Effector CD8-positive, alpha-beta T cell (primary cell): ENCODE measurements at places on chromosomes 4 and X.

- DNase-seq, result no peak
These were observed 6.7 kb upstream of the PRICKLE3 start for GRCh38 chrX:49192722-49193328.

DNA sequence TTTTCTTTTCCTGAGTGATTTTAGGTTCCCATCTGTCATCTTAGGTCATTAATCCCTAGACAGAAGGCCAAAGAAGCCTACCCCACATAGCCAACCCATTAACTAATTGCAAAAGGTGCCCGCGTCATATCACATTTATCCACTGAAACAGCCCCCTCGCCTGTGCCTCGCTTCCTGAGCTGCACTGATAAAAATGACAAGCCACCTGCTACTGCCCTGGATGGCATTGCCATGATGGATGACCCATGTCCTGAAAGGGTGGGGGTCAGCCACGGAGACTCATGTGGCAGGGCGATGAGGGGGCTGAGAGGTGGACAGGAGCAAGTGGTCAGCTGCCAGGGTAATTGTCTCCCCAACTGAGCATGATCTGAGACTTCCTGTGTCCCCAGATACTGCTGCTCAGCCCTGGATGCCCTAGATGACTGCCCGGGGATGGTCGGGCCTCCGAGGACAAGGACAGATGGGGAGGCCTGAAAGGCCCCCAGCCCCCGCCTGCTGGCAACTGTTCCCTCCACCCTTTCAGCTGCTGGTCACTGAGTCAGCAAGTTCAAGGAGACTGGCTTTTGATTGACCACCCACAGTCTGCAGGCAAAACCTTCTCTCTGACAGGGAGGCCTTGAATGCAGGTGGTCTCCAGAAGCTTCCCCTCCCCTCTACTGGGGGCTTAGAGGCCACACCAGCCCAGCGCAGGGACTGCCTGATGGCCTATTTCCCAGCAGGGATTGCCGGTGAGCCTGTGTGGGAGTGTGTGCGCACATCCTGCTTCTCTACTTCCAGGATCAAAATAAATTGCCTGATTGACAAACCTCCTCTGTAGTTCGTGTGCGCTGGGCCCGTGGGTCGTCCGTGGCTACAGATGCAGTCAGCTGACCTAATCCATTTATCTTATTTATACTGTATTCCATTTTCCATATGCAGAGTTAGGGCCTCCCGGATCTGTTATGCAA lies 496.3 kb downstream of the BCOR start:
- DNase-seq, result no peak

DNA sequence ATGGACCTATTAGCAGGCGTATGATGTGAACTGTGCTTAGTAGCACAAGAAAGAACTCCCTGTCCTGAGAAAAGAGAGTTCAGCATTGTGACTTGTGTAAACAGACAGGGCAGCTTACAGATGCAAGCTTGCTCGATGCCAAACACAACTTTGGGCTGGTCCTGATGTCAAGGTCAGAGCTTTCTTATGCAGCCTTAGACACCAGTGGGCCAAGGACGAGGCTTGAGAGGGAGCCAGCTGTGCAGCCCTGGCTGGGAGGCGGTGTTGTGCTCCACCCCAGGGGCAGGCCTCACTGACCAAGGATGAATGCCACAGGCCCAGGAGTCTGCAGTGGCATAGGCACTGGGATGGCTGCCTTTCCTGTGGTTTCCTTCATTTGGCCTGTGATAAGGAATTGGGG lies 35.4 kb downstream of the JADE1 start:
- no peak for DNase-seq

DNA sequence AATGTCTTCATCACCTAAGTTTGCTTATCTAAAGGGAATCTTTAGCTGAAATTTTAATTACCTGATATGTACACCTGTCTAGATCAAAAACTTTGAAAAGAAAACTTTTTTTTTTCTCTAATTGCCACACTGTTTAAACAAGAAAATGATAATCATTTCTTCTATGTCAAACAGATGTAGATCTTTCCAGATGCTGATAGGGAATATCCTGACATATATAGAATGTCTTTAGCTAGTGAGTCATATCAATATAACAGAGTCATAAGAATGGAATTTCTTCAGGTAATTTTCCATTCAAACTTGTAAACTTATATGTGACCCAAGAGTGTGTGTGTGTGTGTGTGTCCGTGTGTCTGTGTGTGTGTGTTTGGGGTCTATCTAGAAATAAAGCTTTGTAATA lies 271.9 kb downstream of the GPM6A start:
- no peak for DNase-seq

DNA sequence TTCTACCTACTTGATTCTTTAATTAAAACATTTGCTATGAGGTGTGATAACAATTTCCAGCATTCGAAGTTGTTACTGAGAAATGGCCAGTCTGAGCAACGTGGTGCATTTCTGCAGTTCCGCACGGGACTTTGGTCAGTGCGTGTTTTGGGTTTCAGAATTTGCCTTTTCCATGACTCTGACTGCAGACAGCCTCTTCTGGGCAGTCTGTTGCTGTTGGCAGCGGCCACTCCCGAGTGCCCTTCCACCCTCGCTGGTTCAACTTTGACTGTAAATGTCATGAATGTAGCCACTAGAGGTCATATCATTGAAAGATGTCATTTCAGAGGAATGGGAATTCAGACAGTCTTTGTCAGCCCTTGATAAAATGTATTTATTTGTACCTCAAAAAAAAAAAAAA lies 53.6 kb downstream of the NOP14 start:
- no peak for DNase-seq

DNA sequence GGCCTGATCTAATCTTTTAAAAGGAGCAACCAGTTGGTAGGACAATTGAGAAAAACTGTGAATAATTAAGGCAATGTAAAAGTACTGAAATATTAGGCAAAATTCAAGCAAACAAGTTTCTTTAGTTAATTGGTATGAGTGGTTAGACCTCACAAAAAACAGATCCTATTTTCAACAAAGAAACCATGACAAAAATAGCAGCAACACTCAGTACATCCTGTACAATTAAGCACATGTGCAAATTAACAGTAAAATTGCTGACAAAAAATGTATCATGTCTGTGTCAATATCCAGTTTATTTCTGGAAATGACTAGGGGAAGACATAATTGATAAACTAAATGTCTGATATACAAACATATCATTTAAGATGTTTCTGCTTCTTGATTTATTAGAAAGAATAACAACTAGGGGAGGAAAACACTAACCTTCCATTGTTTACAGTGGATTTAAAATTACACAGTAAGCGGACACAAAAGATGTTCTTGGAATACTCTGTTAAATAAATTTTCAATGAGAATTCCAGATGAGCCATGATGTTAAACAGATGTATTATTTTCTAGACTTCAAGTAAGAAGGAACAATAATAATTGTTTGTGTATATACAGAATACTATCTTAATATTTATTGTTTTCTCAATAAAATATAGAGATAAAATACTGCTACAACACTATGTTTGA lies 638.9 kb downstream of the SPRY1 start:
- DNase-seq, result no peak

GRCh38 chr4:8296491-8296890 lies 26.9 kb downstream of the HTRA3 start:
- DNase-seq, result no peak

- DNase-seq, result no peak
These were observed 380.6 kb downstream of the MAPK10 start for GRCh38 chr4:85979276-85979675.

GRCh38 chr4:165761963-165762362 lies 111.1 kb upstream of the TLL1 start:
- DNase-seq, result no peak

DNA sequence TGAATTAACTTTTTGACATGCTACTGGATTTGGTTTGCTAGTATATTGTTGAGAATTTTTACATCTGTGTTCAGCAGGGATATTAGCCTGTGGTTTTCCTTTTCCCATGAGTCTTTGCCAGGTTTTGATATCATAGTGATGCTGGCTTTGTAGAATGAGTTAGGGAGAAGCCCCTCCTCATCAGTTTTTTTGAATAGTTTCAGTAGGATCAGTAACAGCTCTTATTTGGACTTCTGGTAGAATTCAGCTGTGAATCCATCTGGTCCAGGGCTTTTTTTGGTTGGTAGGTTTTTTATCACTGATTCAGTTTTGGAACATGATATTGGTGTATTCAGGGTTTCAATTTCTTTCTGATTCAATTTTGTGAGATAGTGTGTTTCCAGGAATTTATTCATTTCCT lies 790.4 kb upstream of the GRID2 start:
- no peak for DNase-seq

GRCh38 chrX:31540313-31540712 lies 468.5 kb upstream of the FTHL17 start:
- DNase-seq, result no peak

DNA sequence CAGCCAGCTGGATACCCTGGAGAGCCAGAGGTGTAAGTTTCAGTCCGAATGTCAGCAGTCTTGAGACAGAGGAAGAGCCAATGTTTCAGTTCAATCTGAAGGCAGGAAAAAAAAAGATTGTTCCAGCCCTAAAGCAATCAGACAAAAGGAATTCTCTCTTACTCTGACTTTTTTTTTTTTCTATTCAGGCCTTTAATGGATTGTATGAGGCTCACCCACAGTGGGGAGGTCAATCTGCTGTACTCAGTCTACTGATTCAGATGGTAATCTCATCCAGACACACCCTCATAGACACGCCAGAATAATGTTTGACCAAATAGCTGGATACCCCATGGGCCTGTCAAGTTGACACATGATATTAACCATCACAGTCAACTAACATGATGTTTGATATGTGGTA lies 51.9 kb downstream of the TEX13A start:
- no peak for DNase-seq

DNA sequence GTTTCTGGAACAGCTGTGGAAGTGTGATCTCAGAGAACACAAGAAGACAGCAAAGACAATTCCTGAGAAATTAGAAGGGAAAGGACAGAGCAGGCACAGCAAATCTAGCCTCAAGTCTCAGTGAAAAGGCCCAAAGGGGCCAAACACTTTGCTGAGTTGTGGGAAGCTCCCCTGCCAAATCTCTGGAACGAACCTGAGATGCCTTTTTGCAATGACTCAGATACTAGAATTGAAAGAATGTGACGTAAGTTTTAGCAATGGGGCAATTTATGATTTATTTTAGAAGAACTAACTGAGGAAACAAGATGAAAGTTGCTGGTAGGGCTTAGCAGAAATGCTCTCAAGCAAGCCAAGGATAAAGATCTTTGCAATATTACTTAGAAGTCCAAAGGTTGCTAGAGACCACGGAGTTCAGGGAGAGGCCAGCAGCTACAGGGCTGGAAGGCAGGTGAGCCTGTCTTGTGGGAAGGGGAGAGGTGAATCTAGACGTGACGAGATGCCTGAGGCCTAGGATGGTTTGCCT lies 92.8 kb downstream of the AMELX start:
- DNase-seq, result no peak

GRCh38 chrX:106875151-106875550 lies 28.0 kb downstream of the RIPPLY1 start:
- no peak for DNase-seq

- no peak for DNase-seq
These were observed 33.4 kb downstream of the ACSL1 start for GRCh38 chr4:184792334-184792733.

- no peak for DNase-seq
These were observed 124.1 kb downstream of the FHDC1 start for GRCh38 chr4:153060196-153060595.

DNA sequence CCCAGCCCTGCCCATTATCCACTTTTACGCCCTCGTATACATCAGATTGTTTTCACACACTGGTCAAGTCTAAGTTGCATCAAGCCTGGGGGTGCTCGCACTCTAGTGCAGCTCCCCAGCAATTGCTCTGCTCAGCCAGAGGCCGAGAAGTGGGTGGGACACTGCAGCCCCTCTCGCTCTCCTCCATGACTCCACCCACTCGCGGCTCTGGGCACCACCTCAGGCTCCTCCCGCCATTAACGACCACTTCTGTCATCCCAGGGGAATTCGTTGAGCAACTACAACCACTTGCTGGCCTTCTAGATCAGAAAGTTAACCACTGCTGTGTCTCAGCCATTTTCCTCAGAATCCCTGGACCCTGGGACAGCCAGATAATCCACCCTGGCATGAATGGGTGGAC lies 53.6 kb downstream of the ETNPPL start:
- no peak for DNase-seq

DNA sequence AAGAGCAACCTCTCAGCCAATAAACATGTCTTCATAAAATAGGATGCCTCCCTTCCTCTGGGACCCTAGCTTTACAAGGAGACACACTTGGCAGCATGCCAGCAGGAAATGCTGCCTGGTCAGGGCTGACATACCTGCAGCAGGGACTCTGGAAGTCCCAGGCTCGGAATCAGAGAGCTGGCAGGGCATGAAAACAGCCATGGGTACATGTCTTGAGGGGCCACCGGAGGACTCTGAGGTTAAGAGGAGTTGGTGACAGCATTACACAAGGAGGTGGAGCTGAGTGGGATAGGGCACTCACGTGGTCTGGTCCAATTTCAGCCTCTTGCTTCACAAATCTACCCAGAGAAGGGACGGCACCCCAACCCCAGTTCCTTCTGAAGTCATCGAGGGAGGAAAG lies 15.7 kb downstream of the MSX1 start:
- DNase-seq, result no peak

GRCh38 chr4:156762851-156763250 lies 208.7 kb downstream of the PDGFC start:
- DNase-seq, result no peak

DNA sequence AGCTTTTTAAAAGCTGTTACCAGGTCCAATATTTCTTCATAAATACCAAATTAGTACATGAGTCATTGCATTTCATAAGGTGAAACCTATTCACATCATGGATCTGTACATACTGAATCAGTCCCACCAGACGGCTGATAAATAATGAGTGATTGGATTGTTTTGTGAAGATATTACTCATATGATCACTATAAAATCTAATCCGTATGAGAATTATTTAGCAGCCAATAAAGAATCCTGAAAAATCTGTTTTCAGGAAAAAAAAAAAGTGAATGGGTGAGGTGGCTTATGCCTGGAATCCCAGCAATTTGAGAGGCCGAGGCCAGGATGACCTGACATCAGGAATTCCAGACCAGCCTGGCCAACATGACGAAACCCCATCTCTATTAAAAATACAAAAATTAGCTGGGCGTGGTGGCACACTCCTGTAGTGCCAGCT lies 438.1 kb downstream of the INPP4B start:
- no peak for DNase-seq

GRCh38 chr4:112083587-112084347 lies 61.5 kb upstream of the FAM241A start:
- DNase-seq, result no peak

DNA sequence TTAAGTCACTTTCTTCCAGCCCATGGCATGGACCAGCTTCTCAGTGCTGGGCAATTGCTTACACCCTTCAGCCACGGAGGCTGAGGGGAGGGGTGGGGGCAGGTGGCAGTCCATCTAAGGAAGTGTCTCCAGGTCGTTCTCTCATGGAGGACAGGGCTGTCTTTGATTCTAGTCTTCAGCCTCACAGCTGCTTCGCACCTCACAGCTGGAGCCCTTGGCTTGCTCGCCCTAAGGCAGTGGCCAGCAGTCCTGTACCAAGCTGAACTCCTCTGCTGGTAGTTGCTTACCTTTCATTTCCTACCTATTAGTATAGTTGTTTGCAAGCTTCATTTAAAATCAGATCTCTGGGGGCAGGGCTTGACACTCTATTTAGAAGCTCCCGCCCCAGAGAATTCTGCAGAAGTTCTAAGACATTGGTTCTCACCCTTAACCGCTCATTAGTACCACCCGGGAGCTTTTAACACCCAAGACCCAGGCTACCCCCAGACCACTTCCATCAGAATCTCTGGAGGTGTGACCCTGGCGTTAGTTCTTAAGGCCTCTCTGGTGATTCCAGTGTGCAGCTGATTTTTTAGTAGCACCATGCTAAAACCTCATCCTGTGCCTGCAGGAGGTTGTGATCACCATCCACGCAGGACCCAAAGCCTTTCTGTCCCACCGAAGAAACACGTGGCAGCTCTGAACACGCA lies 386.8 kb downstream of the UNC5C start:
- DNase-seq, result no peak

- no peak for DNase-seq
These were observed 2.0 kb downstream of the ADAMTS3 start for GRCh38 chr4:72567036-72567435.
